ENCODE measurements at places on chromosomes 16 and 17.

GRCh38 chr17:57949649-57950048 lies 5.6 kb downstream of the CUEDC1 start:
- DNase-seq: no peak

- no peak for DNase-seq
Observed at GRCh38 chr17:72976971-72977770, 115.3 kb downstream of the SLC39A11 start.

DNA sequence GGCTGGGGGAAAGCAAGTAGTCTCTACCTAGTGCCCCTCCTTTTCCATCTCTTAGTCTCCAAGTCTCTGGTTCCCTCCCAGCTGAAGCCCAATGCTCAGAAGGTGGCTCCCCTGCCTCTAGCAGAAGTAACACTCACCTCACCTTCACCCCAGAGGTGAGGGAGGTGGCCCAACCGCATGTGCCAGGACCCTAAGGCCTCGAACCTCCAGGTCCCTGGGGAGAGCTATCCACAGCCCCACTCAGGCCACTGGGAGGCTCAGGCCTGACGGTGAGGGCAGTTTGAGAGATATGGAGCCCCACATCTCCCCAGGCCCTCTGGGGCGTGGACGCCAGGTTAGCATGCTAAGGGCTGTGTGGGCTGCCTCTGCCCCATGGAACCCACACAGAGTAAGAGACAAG lies 5.8 kb downstream of the CBLN1 start:
- DNase-seq: no peak

- DNase-seq: no peak
Observed at GRCh38 chr16:31006086-31006385, 4.4 kb downstream of the STX1B start.

GRCh38 chr16:46811682-46812081 lies 19.3 kb downstream of the C16orf87 start:
- DNase-seq: no peak

GRCh38 chr17:75345514-75346167 lies 56.4 kb upstream of the SLC25A19 start:
- DNase-seq: no peak

- no peak for DNase-seq
Observed at GRCh38 chr17:71966055-71966454, 154.8 kb upstream of the SOX9 start.

All from NCI-H1436 treated with DMSO at 0.1 percent for 48 hours (cell line).